ENCODE measurements at places on chromosomes 6 and 20. TPM values are rescaled to one million over a fixed set of nuclear protein-coding genes. Genes with fewer than 3 reads are reported as not detected.

The PLCB4 gene
- polyA plus RNA-seq, result 2.8 TPM

The RAD21L1 gene
- not detected for polyA plus RNA-seq

The WFDC12 gene
- not detected for polyA plus RNA-seq

The IYD gene
- polyA plus RNA-seq, result 6.0 TPM

The STXBP5 gene
- polyA plus RNA-seq, result 2.0 TPM

The ABHD16B gene
- not detected for polyA plus RNA-seq

The B4GALT5 gene
- polyA plus RNA-seq, result 21.4 TPM

The OR2J3 gene
- not detected for polyA plus RNA-seq

The ATP6V1G2 gene
- polyA plus RNA-seq, result 6.0 TPM

DNA sequence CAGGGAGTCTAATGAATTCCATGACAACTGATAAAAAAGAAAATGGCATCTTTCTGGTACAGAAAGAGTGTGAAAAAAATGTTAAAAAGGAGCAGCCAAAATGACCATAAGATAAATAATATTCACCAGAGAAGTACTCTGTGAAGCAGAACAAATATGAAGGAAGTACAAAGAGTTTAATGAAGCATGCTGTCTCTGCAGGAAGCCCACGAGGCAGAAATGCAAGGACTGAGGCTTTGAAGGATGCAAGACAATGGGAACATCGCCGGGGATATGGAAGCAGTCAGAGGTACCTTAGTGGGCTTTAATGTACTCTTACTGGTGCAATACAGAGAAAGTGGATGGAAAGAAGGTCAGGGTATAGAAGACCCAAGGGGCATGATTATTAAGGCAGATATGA is 50.7 kb downstream of the NOX3 start:
- no peak for DNase-seq

- DNase-seq, result no peak
These were observed 46.1 kb upstream of the PRDM1 start for GRCh38 chr6:106039897-106040592.

DNA sequence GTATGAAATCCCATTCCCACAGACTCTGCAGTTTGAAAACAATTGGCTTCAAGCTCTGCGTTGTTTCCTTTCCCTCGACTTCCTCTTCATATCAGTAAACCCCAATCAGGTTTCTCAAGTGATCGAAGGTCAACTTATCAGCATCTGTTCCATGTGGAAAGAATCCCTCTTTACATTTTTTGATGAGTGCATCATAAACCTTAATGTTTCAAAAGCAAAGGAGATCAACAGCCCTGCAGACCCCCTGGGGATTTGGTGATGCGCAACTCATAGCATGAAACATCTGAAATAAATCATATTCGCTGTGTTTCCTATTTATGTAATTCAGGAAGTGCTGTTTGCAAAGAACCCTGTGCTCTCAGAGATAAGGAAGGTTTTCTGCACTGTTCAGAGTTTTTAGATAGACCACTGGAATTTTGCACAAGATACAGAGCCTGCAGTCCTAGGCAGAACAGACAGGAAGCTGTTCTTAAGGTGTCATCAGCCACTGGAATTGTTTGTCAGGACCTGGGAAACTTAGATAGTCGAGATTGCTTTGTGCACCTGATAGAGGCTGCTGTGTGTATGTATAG is 216.0 kb downstream of the HIVEP2 start:
- peak; percentile 41 for DNase-seq

- peak; percentile 65 for DNase-seq
These were observed 478.3 kb downstream of the TFAP2A start for GRCh38 chr6:9936551-9936950.

- DNase-seq, result no peak
These were observed 125.3 kb upstream of the SLC2A12 start for GRCh38 chr6:134177753-134178160.

- no peak for DNase-seq
These were observed 258.7 kb upstream of the ID4 start for GRCh38 chr6:19578481-19578880.

GRCh38 chr20:11372876-11373790 is 544.6 kb upstream of the BTBD3 start:
- DNase-seq, result no peak

GRCh38 chr6:151488226-151488625 is 5.6 kb upstream of the CCDC170 start:
- DNase-seq, result no peak

DNA sequence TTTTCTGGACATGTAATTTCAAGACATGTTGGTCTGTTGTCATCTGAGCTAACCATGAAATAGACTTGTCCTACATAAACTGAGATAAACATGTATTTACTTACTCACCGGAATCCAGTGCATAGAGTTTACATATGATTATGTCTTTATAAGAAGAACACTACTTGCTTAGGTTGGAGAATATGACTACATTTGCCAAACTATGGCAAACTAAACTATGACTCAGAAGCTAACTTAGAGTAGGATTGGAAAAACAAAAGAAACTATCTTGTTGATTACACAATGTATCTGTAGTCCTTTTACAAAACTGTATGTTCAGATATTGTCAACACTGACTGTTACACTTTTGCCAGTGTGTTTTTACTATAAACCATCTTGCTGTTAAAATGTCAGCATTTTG is 113.3 kb downstream of the CRYBG1 start:
- DNase-seq, result no peak

DNA sequence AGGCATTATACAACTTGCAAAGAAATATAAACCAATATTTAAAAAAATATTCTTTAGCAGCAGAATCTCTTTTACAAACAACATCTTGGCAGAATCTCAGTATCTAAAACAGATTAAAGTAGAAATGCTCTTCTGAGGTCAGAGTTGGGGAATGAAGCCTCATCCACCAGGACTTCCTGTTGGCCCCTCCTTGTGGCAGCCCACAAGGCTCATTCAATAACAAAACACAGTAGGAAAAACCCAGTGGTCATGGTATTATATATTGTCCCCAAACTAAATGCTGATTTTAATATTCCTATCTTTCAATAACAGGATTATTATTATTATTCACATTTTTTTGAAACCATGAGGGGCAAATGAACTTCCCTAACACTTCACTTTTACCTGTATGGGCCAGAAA is 368.6 kb downstream of the BTBD9 start:
- no peak for DNase-seq

DNA sequence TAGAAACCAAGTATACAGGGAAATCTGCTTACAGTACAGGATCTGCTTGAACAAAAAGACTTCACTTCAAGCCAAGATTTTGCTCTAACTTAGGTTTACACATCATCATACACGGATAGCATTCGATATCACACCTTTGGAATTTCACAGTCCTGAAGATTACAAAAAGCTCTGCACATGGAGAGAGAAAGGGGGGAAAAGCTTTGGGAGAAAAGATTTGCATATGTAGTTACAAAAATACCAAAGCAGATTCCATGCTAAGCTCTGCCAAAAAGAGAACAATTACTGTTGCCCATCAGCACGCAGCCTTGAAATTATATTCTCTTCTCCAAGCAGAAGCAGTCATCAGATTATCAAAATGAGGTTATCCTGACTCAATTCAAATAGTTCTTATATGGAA is 62.0 kb downstream of the HIVEP2 start:
- DNase-seq, result no peak

GRCh38 chr6:18209539-18210197 is 54.4 kb downstream of the KDM1B start:
- DNase-seq, result no peak

DNA sequence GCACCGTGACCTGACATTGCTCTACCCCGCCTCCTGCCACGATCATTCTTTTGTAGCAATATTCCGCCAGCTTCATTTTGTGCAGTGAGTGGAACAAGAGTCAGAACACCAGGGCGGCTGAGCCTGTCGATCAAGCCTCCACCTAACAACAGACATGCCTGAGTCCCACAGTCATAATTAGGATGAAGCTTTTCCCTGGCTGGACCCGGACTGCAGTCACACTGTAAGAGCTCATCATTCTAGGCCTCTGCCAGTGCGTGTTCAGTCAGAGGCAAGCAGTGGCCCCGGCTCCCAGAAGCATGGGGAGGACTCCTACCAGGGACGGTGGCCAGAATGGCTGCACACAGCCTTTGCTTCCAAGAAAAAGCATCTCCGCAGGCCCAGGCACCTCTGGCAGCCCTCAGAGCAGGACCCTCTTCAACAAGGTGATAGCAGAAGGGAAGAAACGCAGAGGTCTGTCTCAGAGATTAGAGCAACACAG is 23.2 kb upstream of the UNC93A start:
- no peak for DNase-seq

DNA sequence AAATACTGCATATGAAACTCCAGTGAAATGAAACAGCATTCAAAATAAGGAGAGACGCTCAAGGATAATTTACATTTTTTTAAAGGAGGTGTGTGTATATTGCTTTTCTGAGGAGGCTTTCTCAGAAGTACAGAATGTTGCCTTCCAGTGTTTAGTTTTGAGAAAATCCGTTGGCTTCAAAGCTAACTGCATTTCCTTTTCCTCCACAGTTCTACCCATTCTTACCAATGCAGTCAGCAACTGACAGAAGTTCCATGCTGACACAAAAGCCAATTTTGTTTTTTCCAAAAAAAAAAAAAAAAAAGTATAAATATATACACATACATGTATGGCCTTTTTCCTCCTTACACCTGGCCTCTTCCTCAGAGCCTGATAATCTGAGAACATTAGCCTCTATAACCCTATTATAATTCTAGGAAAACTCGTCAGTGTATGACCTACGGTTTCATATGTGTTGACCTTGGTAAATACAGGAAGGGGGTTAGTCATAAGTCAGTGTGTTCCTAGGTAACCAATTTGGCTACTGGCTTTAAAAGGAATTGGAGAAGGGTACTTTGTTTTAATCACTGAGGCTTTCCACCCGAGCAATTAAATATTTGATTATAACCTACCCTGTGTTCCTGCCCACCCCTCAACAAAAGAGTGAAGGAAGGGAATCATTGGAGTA is 24.2 kb downstream of the MGME1 start:
- no peak for DNase-seq

DNA sequence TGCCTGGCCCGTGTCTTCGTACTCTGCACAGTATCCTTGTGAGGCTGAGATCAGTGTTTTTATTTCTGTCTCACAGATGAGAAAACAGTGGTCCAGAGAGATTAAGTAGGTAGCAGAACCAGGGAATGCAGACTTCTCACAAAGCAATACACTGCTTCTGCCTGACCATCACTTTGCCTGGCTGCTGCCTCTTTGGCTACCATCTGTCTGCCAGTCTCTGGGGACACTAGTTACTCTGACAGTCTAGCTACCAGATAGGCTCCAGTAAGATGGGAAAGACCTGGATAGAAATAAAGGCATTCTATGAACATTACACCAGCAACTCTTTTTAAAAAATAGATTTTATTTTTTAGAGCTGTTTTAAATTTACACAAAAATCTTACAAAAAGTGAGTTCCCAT is 96.9 kb downstream of the PHACTR3 start:
- DNase-seq, result no peak

GRCh38 chr6:98672681-98673475 is 161.5 kb upstream of the POU3F2 start:
- no peak for DNase-seq

DNA sequence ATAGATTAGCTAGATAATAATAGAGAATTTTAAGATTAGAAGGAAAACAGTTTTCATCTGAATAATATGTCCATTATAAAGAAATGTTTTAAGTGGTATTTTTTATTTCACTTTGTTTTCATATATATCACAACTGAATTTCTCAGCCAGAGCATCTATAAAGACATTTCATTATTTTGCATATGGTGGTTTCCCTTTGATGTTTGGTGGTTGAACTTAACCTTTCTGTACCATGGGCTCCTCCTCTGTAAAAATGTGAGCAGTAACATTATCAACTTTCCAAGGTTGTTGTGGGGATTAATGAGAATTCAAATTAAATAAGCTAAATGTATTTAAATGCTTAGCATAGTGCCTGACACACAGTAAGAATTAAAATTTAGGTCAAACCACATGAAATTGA is 119.8 kb upstream of the QKI start:
- no peak for DNase-seq

DNA sequence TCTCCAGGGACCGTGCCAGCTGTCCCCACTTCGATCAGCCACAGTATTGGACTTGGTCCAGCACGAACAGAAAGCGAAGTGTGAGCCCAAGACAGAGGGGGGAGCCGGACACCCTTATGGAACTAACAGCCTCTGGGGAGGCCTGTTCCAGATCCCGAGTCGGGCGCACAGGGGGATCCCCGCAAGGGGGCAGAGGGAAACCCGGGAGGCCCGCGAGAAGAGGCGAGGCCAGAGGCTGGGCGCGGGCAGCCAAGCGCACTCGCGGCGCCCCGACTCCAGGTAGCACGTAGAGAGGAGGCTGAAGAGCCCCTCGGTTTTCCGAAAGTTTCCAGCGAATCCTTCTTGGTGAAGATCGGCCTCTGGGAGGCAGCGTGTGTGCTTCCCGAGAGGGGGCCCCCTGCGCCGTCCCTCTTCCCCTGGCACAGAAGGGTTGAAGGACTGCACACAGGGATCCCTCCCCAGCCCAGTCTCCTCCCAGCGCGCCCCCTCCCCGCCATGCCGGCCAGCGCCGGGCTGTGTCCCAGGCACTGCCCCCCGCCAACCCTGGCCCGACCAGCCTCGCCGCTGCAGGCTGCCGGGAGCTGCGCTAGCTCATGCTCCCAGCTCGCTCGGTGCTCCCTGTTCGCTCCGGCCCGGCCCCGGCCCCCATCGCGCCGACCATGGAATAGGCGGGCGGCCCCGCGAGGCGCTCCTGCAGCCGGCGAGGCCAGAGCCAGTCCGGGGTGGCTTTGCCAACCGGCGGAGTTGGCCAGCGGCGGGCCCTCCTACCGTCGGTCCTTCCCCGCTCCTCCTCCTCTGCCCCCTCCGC is 577 bp upstream of the SLC24A3 start:
- peak; percentile 72 for DNase-seq

DNA sequence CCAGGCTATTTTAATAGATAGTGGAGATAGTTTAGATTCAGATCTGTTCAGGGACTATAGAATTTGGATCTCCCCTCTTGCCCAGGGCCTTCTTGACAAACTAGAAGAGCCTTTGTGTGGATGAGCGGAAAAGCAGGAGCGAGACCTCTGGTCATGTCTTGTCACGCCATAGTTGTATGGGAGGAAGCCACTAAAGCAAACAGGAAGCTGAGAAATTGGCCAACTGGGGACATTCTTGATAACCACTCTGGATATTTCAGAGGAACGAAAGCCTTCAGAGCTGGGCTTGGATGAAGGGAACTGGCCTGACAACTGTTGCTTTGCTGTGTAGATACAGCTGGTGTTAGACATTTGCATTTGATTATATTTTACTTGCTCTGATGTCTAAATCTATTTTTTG is 54.1 kb upstream of the EXOC2 start:
- no peak for DNase-seq

DNA sequence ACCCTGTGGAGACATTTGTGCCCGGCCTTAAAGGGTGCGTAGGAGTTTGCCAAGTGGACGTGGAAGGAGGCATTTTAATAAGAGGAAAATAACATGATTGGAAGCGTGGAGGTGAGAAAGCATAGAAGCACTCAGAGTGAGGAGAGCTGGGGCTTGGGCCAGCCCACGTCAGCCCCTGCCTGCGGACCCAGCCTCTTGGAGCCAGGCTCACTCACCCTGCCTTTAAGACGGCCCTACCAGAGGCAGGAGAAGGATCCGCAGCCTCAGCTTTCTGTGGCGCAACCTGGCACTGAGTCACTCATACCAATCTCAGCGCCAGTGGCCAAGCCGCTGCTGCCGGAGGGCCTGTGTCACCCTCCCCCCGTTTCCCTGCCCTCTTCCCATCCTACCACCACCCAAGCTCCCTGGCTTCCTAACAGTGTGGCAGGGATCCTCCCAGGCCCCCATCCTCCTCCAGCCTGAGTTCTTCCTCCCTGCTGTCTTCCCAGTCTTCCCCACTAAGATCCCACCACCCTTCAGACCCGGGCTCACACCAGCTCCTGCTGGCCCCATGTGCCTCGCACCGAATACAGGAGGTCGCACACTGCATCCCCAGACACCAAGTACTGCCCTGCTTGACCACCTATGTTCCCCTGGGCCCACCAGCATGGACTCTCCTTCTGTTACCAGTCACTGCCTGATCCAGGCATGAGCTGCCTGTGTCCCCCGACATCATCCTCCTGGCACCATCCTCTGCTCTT is 285.2 kb downstream of the UST start:
- no peak for DNase-seq

All from kidney (tissue), 22 donors.